HCT116 (cell line): ENCODE measurements at places on chromosomes 5 and 9.

GRCh38 chr9:36136894-36137391, 410 bp downstream of the GLIPR2 start:
- no peaks in the 10 kb centered on the region for H3K4me1 ChIP-seq
- H3K27me3 ChIP-seq: no peaks in the 10 kb centered on the region
- no peak for DNase-seq
- H3K36me3 ChIP-seq: no peaks in the 10 kb centered on the region
- H3K4me3 ChIP-seq: peak overlapping the region; percentile 72

GRCh38 chr9:136764301-136764891, at the start of gene LCN15:
Gene LCN15, minus strand, starts transcription at chr9:136764518. Its CDS starts 30 bp downstream, at chr9:136764488.
- no peak within 1 kb of the TSS; the same call in 1 of the 2 replicates for H3K27ac ChIP-seq
- DNase-seq: no peak
- no peaks in the 10 kb centered on the region for H3K36me3 ChIP-seq
- no peak within 1 kb of the TSS for H3K4me3 ChIP-seq

GRCh38 chr9:116191576-116192415, 38.2 kb downstream of the PAPPA start:
- DNase-seq: no peak
- H3K4me1 ChIP-seq: no peaks in the 10 kb centered on the region
- no peaks in the 10 kb centered on the region for H3K36me3 ChIP-seq
- H3K4me3 ChIP-seq: no peak overlapping the region

DNA sequence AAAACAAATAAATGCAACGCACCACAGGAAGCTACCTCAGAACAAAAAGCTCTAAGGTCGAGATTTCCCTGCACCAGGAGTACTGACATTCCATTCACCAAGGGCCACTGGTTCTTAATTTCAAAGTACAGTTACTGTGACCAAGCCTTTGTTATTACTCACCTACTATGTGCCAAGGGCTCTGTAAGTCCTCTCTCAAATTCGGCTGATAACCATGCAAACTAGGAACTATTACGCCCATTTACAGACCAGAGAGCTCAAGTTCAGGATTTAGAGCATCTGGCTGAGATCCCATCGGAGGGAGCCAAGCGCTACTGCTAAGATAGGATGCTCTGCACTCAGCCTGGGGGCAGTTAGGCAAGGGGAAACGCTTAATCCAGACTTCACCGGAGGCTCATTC, 5.6 kb downstream of the MYO10 start:
- no peaks in the 10 kb centered on the region for H3K36me3 ChIP-seq
- no peak overlapping the region for H3K27ac ChIP-seq
- no peak overlapping the region for H3K4me3 ChIP-seq
- DNase-seq: no peak
- peaks cover 33% of the 10 kb centered on the region for H3K4me1 ChIP-seq

- no peak overlapping the region for H3K4me3 ChIP-seq
- H3K27me3 ChIP-seq: no peaks in the 10 kb centered on the region
- DNase-seq: no peak
- H3K36me3 ChIP-seq: no peaks in the 10 kb centered on the region
- no peaks in the 10 kb centered on the region; the same call in 1 of the 2 replicates for H3K4me1 ChIP-seq
These were observed 72.5 kb downstream of the NDFIP1 start for GRCh38 chr5:142181096-142181495.
